ENCODE measurements at places on chromosomes 16 and 17. TPM values are rescaled to one million over a fixed set of nuclear protein-coding genes. Genes with fewer than 3 reads are reported as not detected.

GRCh38 chr16:73713778-73714495 lies 582.7 kb upstream of the PSMD7 start:
- DNase-seq, result peak; percentile 51

- DNase-seq, result no peak
Measured at GRCh38 chr16:85601272-85601639, 11.9 kb upstream of the GSE1 start.

- peak; percentile 96 for DNase-seq
Measured at GRCh38 chr16:57797526-57798266, 4.6 kb downstream of the KIFC3 start.

GRCh38 chr17:15886804-15887203 lies 58.1 kb upstream of the ADORA2B start:
- no peak for DNase-seq

DNA sequence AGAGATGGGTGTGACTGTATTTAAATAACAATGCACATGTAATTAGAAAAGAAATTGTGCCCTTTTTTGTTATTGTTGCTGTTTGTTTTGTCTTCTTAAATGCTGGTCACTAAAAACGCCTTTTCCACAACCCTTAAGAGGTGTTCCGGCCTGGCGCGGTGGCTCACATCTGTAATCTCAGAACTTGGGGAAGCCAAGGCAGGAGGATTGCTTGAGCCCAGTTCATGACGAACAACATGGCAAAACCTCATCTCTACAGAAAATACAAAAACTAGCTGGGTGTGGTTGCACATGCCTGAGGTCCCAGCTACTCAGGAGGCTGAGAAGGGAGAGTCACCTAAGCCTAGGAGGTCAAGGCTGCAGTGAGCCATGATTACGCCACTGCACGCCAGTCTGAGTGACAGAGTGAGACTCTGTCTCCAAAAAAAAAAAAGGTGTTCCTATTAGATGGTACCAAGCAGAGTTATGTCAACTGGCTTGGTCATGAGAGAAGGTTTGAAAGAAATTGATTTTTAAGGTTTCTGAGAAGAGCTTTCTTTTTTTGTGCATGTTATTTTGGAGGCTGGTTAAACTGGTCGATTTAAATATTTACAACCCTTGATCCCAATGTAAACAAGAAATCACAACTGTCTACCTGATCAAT lies 23.5 kb upstream of the RFFL start:
- no peak for DNase-seq

ARHGAP23 gene
- 69.7 TPM for total RNA-seq

DNA sequence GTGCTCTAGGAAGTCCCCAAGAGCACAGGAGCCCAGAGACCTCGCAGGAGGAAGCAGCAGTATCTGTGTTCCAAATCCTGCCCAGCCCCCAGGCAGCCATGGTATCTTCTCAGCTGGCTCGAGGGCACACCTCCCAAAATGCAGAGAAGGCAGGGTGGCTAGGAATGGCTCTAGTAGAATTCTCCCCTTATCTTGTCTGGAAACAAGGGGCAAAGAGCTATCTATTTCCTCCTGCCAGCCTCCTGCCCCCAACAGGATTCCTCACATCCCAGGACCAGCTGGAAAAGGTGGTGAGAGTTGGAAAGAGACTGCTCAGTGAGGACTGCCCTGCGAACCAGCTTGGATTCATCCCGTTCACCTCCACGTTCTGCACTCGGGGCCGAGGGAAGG lies 8.6 kb upstream of the TSPOAP1 start:
- no peak for DNase-seq

SLC13A2 gene
- 0.42 TPM for total RNA-seq

DNA sequence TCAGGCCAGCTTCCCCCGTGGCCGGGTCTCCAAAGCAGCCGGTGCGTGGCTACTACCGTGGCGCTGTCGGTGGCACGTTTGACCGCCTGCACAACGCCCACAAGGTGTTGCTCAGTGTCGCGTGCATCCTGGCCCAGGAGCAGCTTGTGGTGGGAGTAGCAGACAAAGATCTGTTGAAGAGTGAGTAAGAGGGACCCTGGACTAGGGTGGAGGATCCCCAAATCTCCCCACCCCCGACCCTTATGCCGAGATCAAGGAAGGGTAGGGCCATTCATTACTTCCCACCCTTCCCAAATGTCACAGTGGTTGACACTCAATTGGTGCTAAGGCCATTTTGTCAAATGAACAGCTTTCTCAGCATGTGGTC lies 1.2 kb downstream of the COASY start:
- no peak for DNase-seq

TXNDC11 gene
- 23.5 TPM for total RNA-seq

DNA sequence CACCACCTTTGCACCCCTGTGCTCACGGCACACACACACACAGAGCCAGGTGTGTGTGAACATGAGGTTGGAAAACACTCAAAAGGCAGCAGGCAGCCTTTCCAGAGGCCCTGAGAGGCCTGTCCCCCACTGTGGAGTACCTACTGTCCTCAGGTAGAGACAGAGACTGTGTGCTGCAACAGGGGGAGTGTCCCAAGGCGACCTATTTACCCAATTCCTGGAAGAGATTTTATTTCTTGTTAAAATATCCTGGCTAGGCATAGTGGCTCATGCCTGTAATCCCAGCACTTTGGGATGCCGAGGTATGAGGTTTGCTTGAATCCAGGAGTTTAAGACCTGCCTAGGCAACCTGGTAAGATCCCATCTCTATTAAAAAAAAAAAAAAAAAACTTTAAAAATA lies 108.5 kb downstream of the COPRS start:
- DNase-seq, result no peak

DNA sequence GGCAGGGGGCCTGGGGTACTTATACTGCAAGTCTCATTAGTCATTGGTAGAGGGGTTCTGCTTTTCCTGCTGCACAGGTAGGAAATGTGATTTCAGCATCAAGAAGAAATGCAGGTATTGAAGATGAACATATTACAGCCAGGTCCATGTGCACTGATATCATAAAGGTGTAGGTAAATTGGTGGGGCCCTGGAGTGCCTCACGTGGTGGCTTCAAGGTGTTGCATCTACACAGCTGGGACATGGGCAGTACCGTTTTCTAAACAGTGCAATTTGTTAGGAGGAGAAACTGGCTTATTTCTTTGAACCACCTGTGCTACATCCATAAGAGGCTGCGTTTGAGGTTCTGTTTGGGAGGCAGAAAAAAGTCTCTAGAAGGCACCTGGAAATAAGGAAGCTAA lies 618.1 kb upstream of the RBFOX1 start:
- no peak for DNase-seq

DNA sequence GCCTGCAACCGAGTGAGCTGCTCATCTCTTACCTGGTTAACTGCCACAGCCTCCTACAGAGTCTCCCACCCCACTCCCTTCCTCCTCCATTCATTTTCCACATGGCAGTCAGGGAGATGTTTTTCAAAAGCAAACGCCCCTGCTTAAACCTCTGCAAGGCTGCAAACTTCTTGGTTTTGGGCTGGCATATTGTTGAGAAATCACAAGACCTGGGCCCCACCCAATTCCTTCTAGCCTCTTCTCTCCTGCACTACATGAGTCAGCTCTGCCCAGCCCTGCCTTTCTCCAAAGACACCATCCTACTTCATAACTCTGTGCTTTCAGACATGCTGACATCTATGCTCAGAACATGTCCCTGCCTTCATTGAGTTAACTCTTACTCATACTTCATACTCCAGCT lies 136.1 kb downstream of the SPACA3 start:
- no peak for DNase-seq

DNA sequence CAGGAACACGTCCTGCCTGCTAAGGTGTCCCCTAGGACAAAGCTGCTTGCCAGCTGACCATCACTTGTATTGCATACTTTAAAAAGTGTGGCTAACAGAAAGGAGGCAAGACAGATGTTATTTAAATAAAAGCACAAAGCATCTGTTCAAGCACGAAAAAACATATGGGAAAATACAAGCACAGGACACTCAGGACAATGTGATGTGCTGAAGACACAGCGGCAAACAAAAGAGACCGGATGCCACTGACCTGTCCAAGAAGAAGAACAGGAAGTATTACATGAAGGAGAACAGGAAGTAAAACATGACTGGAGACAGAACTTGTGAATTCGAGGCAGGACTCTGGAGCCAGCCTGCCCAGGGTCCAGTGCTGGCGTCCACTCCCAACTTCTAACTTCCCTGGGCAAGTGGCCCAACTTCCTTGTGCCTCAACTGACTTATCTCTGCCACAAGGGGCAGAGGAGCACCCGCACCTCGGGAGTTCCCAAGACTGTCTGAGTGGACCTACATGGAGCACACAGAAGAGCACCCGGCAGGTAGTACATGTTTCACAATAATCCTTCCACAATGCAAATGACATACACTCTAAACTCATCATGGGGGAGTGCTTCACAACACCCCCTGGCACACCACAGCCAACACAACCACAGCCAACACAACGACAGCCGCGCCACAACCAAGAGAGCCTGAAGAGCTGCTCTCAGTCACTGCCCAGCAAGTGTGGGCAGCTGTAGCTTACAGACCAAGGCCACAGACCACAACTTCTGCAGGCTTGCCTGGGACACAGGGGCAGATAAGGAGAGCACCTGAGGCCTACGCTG lies 36.6 kb downstream of the ANKRD11 start:
- DNase-seq, result no peak

TAT gene
- total RNA-seq, result not detected

DNA sequence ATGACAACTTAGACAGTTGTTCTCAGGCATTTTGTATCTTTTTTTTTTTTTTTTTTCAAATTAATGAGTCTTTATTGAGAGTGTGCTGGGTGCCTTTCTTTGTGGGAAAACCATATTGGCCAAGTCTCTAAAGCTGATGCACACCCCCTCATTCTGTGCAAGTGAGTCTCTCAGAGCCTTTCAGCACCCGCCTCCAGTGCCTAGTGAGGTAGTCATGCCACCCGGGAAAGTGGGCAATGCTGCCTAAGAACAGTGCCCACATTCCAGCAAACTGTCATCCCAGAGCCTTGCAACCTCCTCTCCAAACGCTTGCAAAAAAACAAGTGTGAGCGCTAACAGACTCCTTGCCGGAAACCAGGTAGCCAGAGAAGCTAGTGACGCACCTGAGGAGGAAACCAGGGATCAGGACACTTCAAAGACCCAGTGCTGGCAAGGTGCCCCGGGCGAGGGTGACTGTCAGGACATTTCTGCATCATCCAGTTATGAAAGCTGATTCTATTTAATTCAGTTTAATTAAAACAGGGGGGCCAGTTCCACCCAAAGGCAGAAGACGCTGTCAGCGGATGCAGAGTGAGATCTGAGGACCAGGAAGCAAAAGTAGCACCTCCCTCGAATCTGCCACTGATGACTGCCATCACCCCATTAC lies 34.9 kb downstream of the SMARCE1 start:
- DNase-seq, result no peak

PIK3R5 gene
- not detected for total RNA-seq

GRCh38 chr17:81481073-81481799 lies 31.4 kb downstream of the ACTG1 start:
- no peak for DNase-seq

GRCh38 chr16:88681084-88681680 lies 5.1 kb downstream of the SNAI3 start:
- peak; percentile 63 for DNase-seq

- DNase-seq, result no peak
Measured at GRCh38 chr16:17364319-17365210, 106.2 kb downstream of the XYLT1 start.

ERN2 gene
- not detected for total RNA-seq

DNA sequence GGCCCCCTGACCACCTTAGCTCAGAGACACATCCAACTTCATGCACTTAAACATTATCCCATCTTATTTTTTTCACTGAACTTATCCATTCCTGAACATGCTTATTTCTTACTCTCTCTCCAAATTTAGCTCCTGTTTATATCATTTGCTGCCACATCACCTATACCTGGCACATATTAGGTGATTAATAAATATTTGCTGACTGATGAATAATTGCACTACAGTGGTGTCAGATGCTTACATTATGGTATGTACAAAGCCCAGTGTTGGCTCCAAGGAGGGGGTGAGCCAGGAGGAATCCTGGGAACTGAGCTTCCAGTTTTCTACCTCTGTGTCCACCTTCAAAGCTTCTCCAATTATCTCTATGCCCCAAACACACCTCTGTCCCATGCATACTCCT lies 124.0 kb upstream of the PMFBP1 start:
- no peak for DNase-seq
